Activated naive CD4-positive, alpha-beta T cell treated with anti-CD3 and anti-CD28 coated beads, Interleukin-2, amount 50 U/mL, for 72 hours (primary cell): ENCODE measurements at places on chromosomes 2 and 18. TPM values are rescaled to one million over a fixed set of nuclear protein-coding genes. Genes with fewer than 3 reads are reported as not detected.

- DNase-seq = no peak
Measured at GRCh38 chr2:77009307-77009706, 512.9 kb downstream of the LRRTM4 start.

DNA sequence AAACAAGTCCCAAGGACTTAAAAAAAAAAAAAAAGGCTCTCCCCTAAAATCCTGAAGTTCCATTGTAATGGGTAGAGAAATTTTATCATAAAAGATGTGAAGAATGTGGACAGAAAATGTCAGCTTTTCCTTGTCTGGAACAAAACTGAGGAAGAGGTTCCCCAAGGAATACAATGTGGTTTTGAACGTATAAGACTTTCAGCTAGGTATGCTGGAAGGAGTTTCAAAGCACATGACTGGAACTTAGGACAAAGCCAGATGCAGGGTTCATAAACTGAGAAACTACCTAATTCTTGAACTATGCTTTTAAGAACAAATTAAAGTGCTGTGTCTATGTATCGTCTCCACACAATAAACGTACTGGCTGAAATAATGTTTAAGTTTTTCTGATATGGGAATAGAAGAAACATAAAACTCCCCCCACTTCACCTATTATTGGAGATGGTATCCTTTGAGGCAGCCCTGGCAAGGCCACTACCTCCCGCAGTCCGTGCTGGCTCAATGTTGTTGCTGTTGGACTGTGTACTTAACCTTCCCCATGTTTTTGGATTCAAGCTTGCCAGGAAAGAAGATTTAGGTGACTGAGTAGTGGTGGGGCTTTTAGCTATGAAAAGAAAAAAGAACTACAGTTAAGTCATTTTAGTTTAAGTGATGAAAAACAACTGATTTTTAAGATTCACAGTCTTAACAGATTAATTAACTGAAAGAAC is 84.2 kb upstream of the DNER start:
- no peak for DNase-seq

GRCh38 chr2:103009871-103010270 is 248.0 kb downstream of the TMEM182 start:
- no peak for DNase-seq

LRATD1 gene
- not detected for total RNA-seq

BOD1L2 gene
- not detected for total RNA-seq

DNA sequence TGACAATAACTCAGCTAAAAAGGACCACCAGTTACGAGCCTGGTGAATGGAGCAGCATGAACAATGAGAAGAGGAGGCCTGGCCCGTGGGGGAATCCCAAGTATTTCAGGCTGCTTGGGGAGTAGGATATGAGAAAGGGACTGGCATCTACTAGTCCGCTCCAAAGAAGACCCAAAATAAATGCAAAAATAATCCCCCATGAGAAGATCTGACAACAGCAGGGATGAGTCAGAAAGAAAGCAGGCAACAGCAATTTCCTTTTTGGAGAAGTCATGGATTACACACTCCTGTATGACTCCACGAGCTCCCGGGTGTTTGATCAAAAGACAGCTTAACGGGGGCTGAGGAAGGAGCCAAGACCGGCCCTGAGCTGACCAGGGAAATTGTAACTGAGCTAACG is 111.4 kb downstream of the SOX11 start:
- no peak for DNase-seq

DSEL gene
- 0.39 TPM for total RNA-seq

- DNase-seq = no peak
Measured at GRCh38 chr18:73446502-73446901, 578.7 kb upstream of the NETO1 start.

CTDP1 gene
- 81.4 TPM for total RNA-seq

- no peak for DNase-seq
Measured at GRCh38 chr2:151777487-151777886, 43.2 kb upstream of the NEB start.

- no peak for DNase-seq
Measured at GRCh38 chr2:235155163-235155562, 203.3 kb downstream of the SH3BP4 start.

DNA sequence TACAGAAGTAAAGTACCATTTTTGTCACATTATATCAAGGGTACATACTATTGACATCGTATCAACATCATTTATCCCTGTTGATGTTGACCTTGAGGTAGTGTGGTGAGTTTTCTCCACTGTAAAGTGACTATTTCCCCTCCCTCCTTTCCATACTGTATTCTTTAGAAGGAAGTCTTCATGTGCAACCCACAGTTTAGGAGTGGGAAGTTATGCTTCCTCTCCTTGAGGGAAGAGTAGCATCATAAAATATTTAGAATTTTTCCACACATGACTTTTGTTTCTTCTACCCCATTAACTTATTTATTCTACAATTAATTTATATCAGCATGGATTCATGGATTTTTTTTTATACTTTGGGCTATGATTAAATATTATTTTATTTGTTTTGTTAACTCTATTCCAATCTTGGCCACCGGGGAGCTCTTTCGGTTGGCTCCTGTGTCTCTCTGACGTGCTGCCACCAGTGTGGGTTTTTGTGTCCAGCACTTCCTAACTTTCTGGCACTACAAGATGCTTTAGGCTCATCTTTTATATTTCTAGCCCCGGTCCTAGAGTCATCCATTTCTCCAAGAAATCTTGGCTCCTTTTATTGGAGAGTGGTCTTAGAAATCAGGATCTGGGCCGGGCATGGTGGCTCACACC is 19.0 kb downstream of the AQP12B start:
- no peak for DNase-seq

GATA6 gene
- not detected for total RNA-seq

GRCh38 chr2:21627938-21628337 is 504.2 kb downstream of the TDRD15 start:
- no peak for DNase-seq

- DNase-seq = no peak
Measured at GRCh38 chr2:193539188-193539587, 1344.5 kb upstream of the TMEFF2 start.

GRCh38 chr2:3126911-3127621 is 250.6 kb downstream of the EIPR1 start:
- no peak for DNase-seq

ZAP70 gene
- 235 TPM for total RNA-seq

- no peak for DNase-seq
Measured at GRCh38 chr18:32767400-32767799, 5.4 kb downstream of the KLHL14 start.
